Lung microvascular endothelial cell (primary cell): ENCODE measurements at places on chromosomes 1 and 21. TPM values are rescaled to one million over a fixed set of nuclear protein-coding genes. Genes with fewer than 3 reads are reported as not detected.

FMO1 gene
- total RNA-seq, result not detected in 2 replicates

OSCP1 gene
- 4.2 and 5.2 TPM in 2 replicates for total RNA-seq

HHIPL2 gene
- not detected in 2 replicates for total RNA-seq

S100A12 gene
- not detected in 2 replicates for total RNA-seq

SELE gene
- 2.6 and 5.0 TPM in 2 replicates for total RNA-seq

AKR7A3 gene
- total RNA-seq, result under 0.01 and 0.22 TPM in 2 replicates

VWA5B1 gene
- total RNA-seq, result not detected in 2 replicates

GJA8 gene
- not detected in 2 replicates for total RNA-seq

MRPL9 gene
- total RNA-seq, result 89.7 and 112 TPM in 2 replicates

ADAMTS5 gene
- under 0.01 TPM in 2 replicates for total RNA-seq

GPR37L1 gene
- total RNA-seq, result under 0.01 TPM in 1 of 2 replicates, not detected in the other

RSPO1 gene
- total RNA-seq, result not detected in 2 replicates

CLIC6 gene
- total RNA-seq, result not detected in 2 replicates

CFAP107 gene
- total RNA-seq, result not detected in 2 replicates

RGS7 gene
- total RNA-seq, result under 0.01 and 0.22 TPM in 2 replicates

THEMIS2 gene
- 34.7 and 35.9 TPM in 2 replicates for total RNA-seq

NHLH2 gene
- total RNA-seq, result under 0.01 TPM in 1 of 2 replicates, not detected in the other

ANXA9 gene
- total RNA-seq, result not detected in 2 replicates

KDM1A gene
- 73.6 and 87.4 TPM in 2 replicates for total RNA-seq

OR2L8 gene
- not detected in 2 replicates for total RNA-seq

SH3BGR gene
- 0.20 and 0.22 TPM in 2 replicates for total RNA-seq

EFNA3 gene
- total RNA-seq, result 0.79 and 1.3 TPM in 2 replicates

DHCR24 gene
- 55.8 and 67.1 TPM in 2 replicates for total RNA-seq

C1orf226 gene
- total RNA-seq, result under 0.01 TPM in 2 replicates

SPRR1A gene
- not detected in 2 replicates for total RNA-seq

MOV10 gene
- total RNA-seq, result 35.5 and 39.5 TPM in 2 replicates

ZSCAN20 gene
- total RNA-seq, result 5.0 and 6.0 TPM in 2 replicates

FAM229A gene
- 0.22 and 0.99 TPM in 2 replicates for total RNA-seq

RASAL2 gene
- 11.8 and 13.1 TPM in 2 replicates for total RNA-seq

IFI6 gene
- 19.2 and 21.4 TPM in 2 replicates for total RNA-seq

SLAMF9 gene
- not detected in 2 replicates for total RNA-seq

HMGN2 gene
- 70.4 and 173 TPM in 2 replicates for total RNA-seq

KRTAP11-1 gene
- total RNA-seq, result not detected in 2 replicates

ZBTB37 gene
- 2.2 and 4.4 TPM in 2 replicates for total RNA-seq

ELK4 gene
- total RNA-seq, result 26.4 and 27.0 TPM in 2 replicates

G0S2 gene
- total RNA-seq, result 0.20 and 3.7 TPM in 2 replicates

XCL1 gene
- total RNA-seq, result not detected in 2 replicates

CDCA8 gene
- total RNA-seq, result 1.4 and 5.7 TPM in 2 replicates

SCAMP3 gene
- 24.8 and 34.1 TPM in 2 replicates for total RNA-seq

RIPK4 gene
- total RNA-seq, result under 0.01 and 1.1 TPM in 2 replicates

DYRK3 gene
- 8.3 and 10.9 TPM in 2 replicates for total RNA-seq

LDLRAP1 gene
- total RNA-seq, result 12.9 and 13.1 TPM in 2 replicates

TNFRSF8 gene
- total RNA-seq, result not detected in 2 replicates

SLC45A1 gene
- total RNA-seq, result 0.44 and 1.2 TPM in 2 replicates

LAX1 gene
- not detected in 2 replicates for total RNA-seq

ADAMTS1 gene
- total RNA-seq, result 1.4 and 3.7 TPM in 2 replicates

IGSF21 gene
- not detected in 2 replicates for total RNA-seq

OR6N1 gene
- total RNA-seq, result not detected in 2 replicates

WNT2B gene
- total RNA-seq, result 0.44 and 0.79 TPM in 2 replicates

CCDC17 gene
- 0.22 and 0.60 TPM in 2 replicates for total RNA-seq

GJA9 gene
- total RNA-seq, result not detected in 2 replicates

SLC45A3 gene
- total RNA-seq, result 20.3 and 64.7 TPM in 2 replicates

SHCBP1L gene
- total RNA-seq, result not detected in 2 replicates

DNAH14 gene
- total RNA-seq, result 3.5 and 4.8 TPM in 2 replicates
